ENCODE measurements at places on chromosomes 1 and 21.

DNA sequence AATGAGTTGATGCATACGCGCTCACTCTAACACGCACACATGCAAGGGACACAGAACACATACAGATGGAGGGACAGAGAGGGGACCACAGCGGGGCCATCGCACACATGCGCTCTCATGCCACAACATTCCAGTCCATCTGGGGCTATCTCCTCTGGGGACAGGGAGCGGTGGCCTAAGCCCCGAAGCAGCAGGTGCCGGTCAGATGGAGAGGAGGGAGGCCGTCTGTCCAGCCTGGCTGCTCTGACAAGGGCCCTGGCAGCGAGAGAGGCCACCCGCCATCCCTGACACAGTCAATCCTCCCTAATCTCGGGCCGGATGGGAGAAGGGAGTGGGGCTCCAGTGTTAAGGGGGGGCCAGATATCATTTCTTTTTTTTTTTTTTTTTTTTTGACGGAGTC is 123.5 kb downstream of the KIAA0319L start:
- no peak for DNase-seq

GRCh38 chr1:203342192-203342940 is 8.6 kb downstream of the FMOD start:
- DNase-seq: peak; percentile 19

DNA sequence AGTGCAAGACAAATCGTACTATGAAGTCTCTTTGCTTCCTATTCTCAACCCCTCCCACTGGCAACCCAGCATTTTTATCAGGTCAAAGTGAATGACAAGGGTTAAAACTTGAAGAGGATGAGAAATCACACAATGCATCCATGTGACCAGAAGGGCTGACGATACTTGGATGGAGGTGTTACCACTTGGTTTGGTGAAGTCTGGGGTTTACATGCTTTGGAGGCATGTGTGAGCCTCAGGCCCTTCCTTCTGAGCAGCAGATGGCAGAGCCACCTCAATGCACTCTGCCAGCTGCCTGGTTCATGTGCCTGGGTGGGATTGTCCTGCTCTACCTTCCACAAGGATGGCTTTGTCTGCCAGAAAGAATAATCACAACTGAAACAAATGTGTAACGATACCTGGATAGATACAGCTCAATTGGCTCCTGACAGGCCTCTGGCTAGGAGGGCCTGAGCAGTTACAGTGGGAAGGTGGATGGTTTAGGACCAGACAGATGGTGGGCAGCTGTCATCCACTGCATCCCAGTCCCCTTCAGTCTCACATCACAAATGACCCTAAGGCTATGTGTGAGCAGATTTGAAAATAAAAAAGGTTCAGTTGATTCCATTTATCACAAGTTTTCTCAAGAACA is 51.5 kb upstream of the CNIH3 start:
- DNase-seq: no peak

GRCh38 chr1:202362212-202362611 is 13.7 kb downstream of the PPP1R12B start:
- no peak for DNase-seq

DNA sequence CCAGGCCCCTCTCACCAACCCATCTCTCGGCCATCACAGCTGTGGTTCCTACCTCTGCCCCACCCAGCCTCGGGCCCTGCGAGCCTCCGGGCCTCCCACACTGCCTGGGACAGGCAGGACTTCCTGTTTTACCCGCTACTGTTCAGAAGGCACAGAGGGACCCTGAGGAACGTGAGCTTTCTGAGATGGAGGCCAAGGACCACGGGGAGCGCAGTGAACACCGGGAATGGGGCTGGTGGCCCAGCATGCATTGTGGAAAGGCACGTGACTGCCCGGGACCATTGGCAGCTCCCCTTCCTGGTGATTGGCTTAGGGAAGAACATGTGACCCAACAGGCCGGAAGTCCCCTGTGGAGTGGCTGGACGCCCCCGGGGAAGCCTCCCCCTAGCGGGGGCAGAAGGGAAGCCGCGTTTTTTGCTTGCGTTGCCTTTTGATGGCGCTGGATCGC is 7.0 kb downstream of the S100B start:
- DNase-seq: no peak

DNA sequence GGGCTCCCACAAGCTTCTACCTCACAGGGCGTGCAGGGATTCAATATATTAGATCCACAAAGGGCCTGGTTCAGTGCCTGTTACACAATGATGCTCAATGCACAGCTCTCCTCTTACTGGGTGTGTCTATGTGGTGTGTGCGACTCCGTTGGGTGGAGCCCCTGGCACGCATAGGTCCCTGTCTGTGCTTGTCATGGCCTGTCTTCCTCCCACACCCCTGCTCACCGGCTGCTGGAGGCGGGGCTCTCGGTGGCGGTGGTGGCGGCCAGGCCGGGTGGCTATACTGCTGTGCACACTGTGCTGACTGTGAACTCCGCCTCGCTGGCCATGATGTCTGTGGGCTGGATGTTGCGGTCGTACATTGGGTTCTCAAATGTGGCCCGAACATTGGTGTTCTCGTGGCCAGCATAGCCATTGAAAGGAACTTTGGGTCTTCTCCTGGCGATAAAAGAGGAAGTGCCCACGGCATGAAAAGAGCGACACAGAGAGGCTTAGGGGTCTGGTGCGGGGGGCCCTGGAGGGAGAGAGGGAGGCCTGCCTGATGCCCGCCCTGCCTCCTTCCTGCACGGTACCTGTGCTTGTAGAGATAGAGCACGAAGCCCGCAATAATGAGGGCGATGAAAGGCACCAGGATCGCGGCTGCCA is 46.9 kb downstream of the ZSCAN20 start:
- no peak for DNase-seq

DNA sequence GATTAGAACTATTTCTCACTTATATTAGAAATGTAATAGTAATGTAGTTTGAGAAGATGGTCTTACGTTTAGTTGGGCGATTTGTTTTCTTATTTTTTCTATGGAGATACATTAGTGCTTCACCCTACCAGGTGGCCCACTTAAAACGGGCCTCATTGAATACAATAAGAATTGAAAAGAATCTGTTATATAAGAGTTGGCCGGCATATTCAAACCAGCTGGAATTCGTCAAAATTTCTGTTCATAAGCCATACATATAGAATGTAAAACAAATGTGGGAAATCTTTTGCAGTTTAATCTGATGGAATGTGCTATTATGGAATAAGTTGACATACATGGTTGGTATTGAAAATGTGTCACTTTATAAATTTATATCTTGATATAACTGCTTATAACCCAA is 96.4 kb upstream of the C1orf105 start:
- no peak for DNase-seq

DNA sequence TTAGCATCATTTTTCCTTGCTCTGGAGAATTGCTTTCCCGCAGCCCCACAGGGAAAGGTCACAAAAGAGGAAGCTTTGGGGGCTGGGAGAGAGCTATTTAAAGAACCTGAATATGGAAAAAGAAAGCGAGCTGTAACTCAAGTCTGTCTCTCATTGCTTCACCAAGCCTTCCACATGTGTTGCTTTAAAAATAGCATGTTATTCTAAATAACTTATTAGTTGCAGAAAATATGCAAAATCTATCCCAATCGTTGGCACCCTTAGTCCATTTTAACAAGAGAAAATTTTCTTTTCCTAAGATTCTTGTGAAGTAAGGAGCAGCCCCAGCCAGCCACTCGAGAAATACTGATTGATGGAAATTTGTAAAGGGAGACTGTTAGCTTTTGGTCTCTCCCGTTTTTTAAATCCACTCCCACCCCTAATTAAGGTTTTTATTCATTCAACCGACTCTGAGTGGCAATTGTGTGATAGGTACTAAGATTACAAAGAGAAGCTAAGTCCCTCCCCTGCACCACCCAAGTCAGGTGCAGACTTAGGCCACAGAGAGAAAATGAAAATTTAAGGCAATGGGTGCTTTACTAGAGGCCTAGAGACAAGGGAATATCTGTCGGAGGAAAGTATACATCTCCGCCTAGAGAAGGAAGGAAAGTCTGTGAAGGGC is 802 bp downstream of the CYP4X1 start:
- DNase-seq: no peak

GRCh38 chr1:50454911-50455310 is 31.7 kb upstream of the DMRTA2 start:
- DNase-seq: no peak

DNA sequence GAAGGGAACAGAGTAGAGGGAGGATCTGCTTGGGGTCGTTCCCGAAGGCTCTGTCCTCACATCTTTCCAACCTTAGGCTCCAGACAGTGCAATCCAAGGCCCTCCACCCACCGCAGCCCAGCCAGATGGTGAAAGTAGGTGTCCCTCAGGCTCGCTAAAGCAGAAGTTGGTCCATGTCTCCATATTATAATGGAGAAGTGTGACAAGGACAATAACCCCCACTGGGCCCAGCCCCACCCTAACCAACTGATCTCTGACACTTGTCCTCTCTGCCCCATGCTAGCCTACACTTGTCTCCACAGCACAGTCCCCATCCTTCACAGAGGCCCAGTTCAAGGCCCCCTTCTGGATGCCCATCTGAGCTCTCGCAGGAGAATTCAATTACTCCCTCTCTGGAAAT is 48.7 kb downstream of the DMAP1 start:
- DNase-seq: no peak

GRCh38 chr1:119504831-119505230 is 2.2 kb upstream of the HSD3B1 start:
- no peak for DNase-seq

DNA sequence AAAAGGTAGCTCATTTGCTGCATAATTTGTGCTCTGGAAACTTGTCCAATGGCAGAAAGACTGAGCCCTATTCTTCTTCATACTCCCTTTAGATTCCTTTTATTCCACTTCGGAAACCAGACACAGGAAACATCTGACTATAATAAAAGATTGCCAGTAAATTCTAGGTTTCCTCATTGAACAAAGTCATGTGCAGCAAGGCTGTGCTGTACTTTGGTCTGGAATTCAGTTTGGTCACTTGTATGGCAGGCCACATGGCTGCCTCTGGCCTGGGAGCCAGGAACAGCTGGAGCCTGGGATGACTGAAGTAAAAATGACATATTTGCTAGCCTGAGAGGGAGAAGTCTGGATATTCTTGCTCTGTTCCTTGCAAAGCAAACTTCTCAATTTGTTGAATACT is 79.6 kb downstream of the ST3GAL3 start:
- no peak for DNase-seq

DNA sequence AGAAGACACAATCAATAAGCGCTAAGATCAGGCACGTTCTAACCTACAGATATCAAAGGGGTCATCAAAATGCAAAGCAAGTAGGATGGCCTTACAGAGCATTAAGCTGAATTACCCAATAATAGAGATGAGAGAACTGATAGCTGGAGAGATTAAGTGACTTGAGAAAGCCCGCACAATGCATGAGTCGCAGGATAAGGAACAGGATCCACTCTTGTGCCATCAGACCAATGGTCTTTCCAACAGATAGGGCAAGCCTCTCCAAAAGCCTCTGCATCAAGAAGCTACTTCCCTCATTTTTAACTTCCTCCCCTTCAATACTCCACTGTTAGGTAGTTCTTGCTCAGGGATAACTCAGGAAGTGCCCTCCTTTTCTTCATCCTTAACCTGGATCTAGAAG is 2.6 kb downstream of the CHML start:
- peak; percentile 8 for DNase-seq
